ENCODE measurements at places on chromosomes 2 and 18.

DNA sequence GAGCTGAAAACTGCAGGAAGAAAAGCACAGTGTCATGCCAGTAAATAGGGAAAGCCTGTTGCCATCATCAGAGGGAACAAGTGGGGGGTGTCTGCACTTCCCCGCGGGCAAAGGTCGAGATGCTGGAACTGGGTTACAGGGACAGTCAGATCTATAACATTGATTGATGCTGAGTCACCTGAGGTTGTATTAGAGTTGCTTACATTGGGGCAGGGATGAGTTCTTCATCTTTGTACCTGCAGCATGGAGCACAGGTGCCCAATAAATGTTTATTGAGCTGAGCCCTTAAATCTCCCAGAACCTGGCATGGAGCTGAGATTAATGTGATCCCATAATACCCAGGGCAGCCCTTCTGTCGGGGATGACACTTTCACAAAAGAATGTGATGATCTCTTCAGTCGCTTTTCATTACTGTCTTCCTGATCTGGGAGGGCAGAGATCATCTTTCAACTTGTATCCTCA, 5.9 kb upstream of the RNF152 start:
- peak; percentile 4 for DNase-seq

DNA sequence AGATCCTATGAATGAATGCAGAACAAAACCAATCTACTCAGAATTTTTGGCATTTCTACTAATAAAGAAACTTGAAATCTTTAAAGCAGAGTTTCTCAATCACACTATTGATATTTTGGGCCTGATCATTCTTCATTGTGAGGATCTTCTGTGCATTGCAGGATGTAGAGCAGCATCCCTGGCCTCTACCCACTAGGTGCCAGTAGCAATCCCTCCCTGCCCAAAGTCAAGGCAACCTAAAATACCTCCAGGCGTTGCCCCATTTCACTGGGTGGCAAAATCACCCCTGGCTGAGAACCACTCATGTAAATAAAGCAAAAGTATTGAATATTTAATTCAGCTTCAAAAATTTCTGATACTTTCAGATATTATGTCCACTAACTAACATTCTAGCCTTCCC, 213.0 kb downstream of the SP3 start:
- DNase-seq = no peak

GRCh38 chr2:160918906-160919503, 241.2 kb upstream of the TANK start:
- DNase-seq = peak; percentile 9

DNA sequence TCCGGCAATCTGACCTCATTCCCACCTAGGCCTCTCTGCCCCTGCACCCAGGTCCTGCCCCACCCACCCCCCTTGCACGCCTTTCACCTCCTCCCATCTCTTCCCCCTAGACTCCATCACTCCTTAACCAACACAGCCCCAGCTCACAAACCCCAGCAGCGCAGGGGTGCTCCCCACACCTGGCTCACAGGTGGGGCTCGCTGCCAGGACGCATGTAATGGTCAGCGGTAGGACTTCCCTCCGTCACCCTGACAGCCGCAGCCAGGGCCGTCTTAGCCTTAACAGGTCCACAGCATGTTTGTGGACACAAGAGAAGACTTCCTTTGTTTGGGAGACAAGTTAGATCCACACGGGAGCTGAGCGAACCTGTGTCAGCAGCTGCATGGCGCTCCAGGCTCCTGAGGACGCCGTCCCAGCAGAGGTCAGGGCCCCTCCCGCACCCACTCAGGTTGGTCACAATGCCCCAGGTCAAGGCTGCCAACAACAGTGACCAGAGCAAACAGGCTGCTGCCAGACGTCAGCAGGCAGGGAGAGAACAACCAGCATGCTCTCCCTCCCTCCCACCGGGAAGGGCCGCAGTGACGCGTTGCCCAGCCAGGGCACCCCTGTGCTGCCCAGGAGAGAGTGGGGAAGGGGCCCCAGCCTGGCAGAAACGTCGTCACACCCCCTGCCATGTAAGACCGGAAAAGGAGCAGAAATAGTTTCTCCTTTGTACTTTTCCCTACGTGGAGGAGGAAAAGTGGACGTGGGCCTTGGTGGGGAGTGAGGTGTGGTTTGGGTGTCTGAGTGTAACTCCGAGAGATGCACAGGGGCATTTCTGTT, 68.0 kb downstream of the PXDN start:
- DNase-seq = no peak

DNA sequence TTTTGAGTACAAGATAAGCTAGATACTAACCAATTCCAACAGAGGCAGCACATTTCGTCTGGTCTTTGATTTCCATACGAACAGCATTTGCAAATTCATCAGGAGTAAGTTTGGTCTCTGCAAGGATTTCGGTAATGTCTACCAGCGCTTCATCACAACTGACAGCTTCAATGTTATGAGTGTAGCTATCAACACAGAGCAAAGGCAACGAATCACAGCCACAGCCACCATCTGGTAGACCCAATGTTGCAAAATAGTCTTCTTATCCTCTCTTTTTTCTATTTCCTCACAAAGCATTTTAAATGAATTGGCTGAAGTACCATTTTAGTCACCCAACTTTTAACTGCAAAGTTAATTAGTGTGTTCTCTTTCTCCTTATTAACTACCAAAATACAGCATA, 68.3 kb downstream of the REV1 start:
- no peak for DNase-seq
